Tibial nerve (tissue), 4 donors: ENCODE measurements at places on chromosomes 1 and 21. TPM values are rescaled to one million over a fixed set of nuclear protein-coding genes. Genes with fewer than 3 reads are reported as not detected.

The TRIM67 gene
- total RNA-seq: 0.30 TPM

The LRRC38 gene
- total RNA-seq: 1.7 TPM

The UBE2J2 gene
- total RNA-seq: 61.0 TPM

The CLDN17 gene
- not detected for total RNA-seq

The SPATA21 gene
- total RNA-seq: not detected

The KIF14 gene
- total RNA-seq: 0.20 TPM

The TAS1R1 gene
- total RNA-seq: not detected

The BSND gene
- total RNA-seq: not detected

The ACTA1 gene
- total RNA-seq: 0.39 TPM

The TNN gene
- not detected for total RNA-seq

The SAMD13 gene
- not detected for total RNA-seq

The SPOCD1 gene
- total RNA-seq: 14.1 TPM

The ATF6 gene
- 26.1 TPM for total RNA-seq

The OLIG1 gene
- total RNA-seq: not detected

The PLA2G2E gene
- total RNA-seq: not detected

The ZNF695 gene
- total RNA-seq: not detected

The LDLRAD1 gene
- total RNA-seq: not detected

DNA sequence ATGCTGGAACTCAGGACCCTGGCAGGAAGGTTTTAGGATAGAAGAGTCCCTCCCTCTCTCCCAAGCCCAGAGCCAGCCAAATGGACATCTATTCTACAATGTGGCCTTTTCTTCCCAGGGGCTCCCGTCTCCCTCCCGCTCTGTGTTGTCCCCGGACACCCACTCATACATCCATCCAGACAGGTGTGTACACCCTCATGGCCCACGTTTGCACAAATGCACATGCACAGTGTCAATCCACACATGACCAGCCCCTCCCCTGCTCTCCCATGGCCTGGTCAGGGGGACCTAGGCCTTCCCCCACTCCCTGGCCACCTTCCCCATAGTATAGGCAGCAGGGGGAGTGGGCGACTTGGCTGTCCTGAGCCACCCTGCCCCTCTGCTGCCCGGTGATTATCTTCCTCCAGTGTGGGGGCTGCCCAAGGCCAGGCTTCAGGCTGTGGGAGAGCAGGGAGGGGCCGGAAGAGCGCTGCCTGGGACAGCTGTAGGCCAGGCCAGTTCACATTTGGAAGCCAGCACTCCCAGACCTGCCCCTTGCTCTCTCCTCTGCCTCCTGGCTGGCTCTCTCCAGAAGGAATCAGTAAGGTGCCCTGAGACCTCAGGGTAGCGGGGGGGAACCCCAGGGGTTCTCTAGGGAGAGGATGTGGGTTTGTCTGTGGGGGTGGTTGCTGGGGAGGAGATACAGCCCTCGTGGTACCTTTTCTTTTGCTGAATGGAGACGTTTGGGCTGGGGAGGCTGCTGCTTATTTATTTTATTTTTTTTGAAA lies 4.1 kb upstream of the PTPN7 start:
- DNase-seq: no peak
- no peak overlapping the region for H3K27ac ChIP-seq

DNA sequence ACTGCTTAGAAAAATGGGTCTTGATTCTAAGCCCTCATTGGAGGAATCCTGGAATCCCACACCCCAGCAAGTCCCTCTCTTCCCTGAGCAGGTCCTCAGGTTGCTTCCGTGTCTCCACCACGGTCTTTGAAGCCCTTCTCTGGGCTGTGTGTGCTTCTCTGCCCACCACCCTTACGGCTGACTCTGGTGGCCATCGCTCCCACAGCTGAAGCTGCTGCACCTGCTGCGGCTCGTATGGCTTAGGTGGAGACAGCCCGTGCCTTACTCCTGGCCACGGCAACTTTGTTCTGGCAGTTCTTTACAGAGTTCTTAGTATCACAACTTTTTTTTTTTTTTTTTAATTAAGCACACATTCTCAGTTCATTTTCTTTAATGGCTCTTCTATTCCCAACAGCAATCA lies 10.9 kb upstream of the KIF26B start:
- no peak overlapping the region for H3K27ac ChIP-seq
- H3K27me3 ChIP-seq: no peaks in the 10 kb centered on the region
- H3K4me3 ChIP-seq: no peak overlapping the region
- H3K36me3 ChIP-seq: no peaks in the 10 kb centered on the region
- no peak for DNase-seq
- no peaks in the 10 kb centered on the region for H3K4me1 ChIP-seq

- no peaks in the 10 kb centered on the region for H3K4me1 ChIP-seq
- no peak for DNase-seq
- H3K4me3 ChIP-seq: no peak overlapping the region
- no peaks in the 10 kb centered on the region for H3K36me3 ChIP-seq
- no peak overlapping the region for H3K27ac ChIP-seq
Observed at GRCh38 chr1:88774151-88774556, 90.1 kb downstream of the PKN2 start.

GRCh38 chr1:91610789-91611188 lies 110.1 kb downstream of the CDC7 start:
- H3K36me3 ChIP-seq: no peaks in the 10 kb centered on the region
- DNase-seq: no peak
- no peak overlapping the region for H3K27ac ChIP-seq
- no peak overlapping the region for H3K4me3 ChIP-seq

DNA sequence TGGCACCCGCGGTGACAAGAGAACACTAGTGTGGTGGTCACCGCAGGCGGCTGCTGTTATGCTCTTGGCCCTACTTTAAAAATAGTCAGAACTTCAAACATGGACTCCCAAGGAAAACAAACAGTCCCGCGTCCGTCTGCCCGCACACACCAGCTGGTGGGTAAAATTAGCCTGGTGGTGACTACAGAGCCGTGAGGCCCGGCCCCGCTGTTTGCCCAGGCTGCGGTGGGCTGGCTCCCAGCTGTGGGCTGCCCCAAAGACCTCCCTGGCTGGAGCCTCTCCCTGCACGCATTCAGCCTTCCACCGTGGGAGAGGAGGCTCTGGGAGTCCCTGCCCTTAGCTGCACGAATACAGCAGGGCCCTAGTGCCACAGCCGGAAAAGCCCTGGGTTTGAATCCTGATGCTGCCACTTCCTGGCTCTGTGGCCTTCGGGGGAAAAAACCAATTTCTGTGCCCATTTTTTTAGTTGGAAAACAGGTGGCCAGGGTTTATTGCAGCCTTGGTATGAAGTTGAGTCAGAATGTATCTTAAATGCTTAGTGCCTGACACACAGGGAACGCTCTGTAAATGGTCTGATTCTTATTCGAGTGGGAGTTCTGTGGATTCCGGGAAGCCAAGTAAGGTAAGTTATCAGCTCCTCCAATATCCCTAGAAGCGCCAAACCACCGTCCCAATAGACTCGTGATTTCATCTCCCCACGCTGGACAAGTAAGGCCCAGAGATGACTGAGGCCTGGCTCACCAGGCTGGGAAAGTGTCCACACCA lies 58.2 kb downstream of the ALPL start:
- no peaks in the 10 kb centered on the region for H3K36me3 ChIP-seq
- no peak overlapping the region for H3K27ac ChIP-seq
- no peak for DNase-seq
- H3K4me1 ChIP-seq: no peaks in the 10 kb centered on the region
- no peak overlapping the region for H3K4me3 ChIP-seq

GRCh38 chr1:183841550-183841949 lies 36.6 kb downstream of the RGL1 start:
- no peak overlapping the region for H3K27ac ChIP-seq
- DNase-seq: no peak
- H3K4me3 ChIP-seq: no peak overlapping the region
- H3K4me1 ChIP-seq: no peaks in the 10 kb centered on the region
- no peaks in the 10 kb centered on the region for H3K27me3 ChIP-seq

GRCh38 chr1:52059321-52059720 lies 3.2 kb downstream of the BTF3L4 start:
- H3K4me1 ChIP-seq: peaks cover 33% of the 10 kb centered on the region
- no peak overlapping the region for H3K27ac ChIP-seq
- no peaks in the 10 kb centered on the region for H3K27me3 ChIP-seq

GRCh38 chr1:245108246-245108645 lies 46.5 kb upstream of the KIF26B start:
- no peak overlapping the region for H3K4me3 ChIP-seq
- H3K27me3 ChIP-seq: no peaks in the 10 kb centered on the region
- DNase-seq: no peak

- peaks cover 52% of the 10 kb centered on the region for H3K4me1 ChIP-seq
- no peaks in the 10 kb centered on the region for H3K27me3 ChIP-seq
- peak overlapping the region; percentile 86 for H3K4me3 ChIP-seq
- H3K36me3 ChIP-seq: no peaks in the 10 kb centered on the region
- H3K27ac ChIP-seq: peak overlapping the region; percentile 99
Observed at GRCh38 chr1:156500793-156501506, 375 bp upstream of the MEF2D start.

GRCh38 chr1:224132901-224133300 lies 19.0 kb downstream of the FBXO28 start:
- H3K27ac ChIP-seq: no peak overlapping the region
- no peaks in the 10 kb centered on the region for H3K4me1 ChIP-seq

GRCh38 chr1:64733581-64734286 lies 11.1 kb upstream of the RAVER2 start:
- H3K4me3 ChIP-seq: no peak overlapping the region
- no peaks in the 10 kb centered on the region for H3K27me3 ChIP-seq
- H3K4me1 ChIP-seq: no peaks in the 10 kb centered on the region
- H3K36me3 ChIP-seq: no peaks in the 10 kb centered on the region
- no peak for DNase-seq
- H3K27ac ChIP-seq: no peak overlapping the region
